T-helper 2 cell treated with Interferon-gamma antibody and Interleukin-4, amounts not matched to agents 100 ng/mL and 5 ng/mL, for 36 hours (primary cell): ENCODE measurements at places on chromosomes 5 and 9. TPM values are rescaled to one million over a fixed set of nuclear protein-coding genes. Genes with fewer than 3 reads are reported as not detected.

MARCOL gene
- not detected in 2 replicates for total RNA-seq

MPDZ gene
- total RNA-seq, result not detected in 2 replicates

PRKAA1 gene
- 61.3 and 69.3 TPM in 2 replicates for total RNA-seq

ST6GALNAC6 gene
- total RNA-seq, result 91.4 and 96.1 TPM in 2 replicates

AGTPBP1 gene
- total RNA-seq, result 29.1 TPM in 2 replicates

NRARP gene
- total RNA-seq, result 1.5 and 1.7 TPM in 2 replicates

MAN1B1 gene
- total RNA-seq, result 48.7 and 55.1 TPM in 2 replicates

KIAA0825 gene
- total RNA-seq, result 1.1 and 1.3 TPM in 2 replicates

MEGF10 gene
- not detected in 2 replicates for total RNA-seq

ERAP2 gene
- total RNA-seq, result 129 and 135 TPM in 2 replicates

COL15A1 gene
- total RNA-seq, result 0.20 and 0.23 TPM in 2 replicates

RIMOC1 gene
- 24.2 and 24.6 TPM in 2 replicates for total RNA-seq

GPR151 gene
- total RNA-seq, result not detected in 2 replicates

CAMK4 gene
- total RNA-seq, result 106 and 112 TPM in 2 replicates

STING1 gene
- total RNA-seq, result 203 and 216 TPM in 2 replicates

KIF4B gene
- 0.07 TPM in 1 of 2 replicates, not detected in the other for total RNA-seq

SPRY4 gene
- total RNA-seq, result 0.23 and 0.25 TPM in 2 replicates

CENPK gene
- total RNA-seq, result 87.3 and 90.2 TPM in 2 replicates

FTMT gene
- total RNA-seq, result not detected in 2 replicates

TRIM36 gene
- total RNA-seq, result 0.16 TPM in 1 of 2 replicates, not detected in the other

ORM2 gene
- total RNA-seq, result not detected in 2 replicates

IFNA13 gene
- total RNA-seq, result not detected in 2 replicates

LCN2 gene
- not detected in 2 replicates for total RNA-seq

GARIN3 gene
- total RNA-seq, result not detected in 2 replicates

SPAAR gene
- total RNA-seq, result not detected in 2 replicates

CYSRT1 gene
- total RNA-seq, result 0.23 and 0.27 TPM in 2 replicates

MAMDC4 gene
- total RNA-seq, result 15.4 and 18.3 TPM in 2 replicates

PROB1 gene
- 5.5 and 6.0 TPM in 2 replicates for total RNA-seq

ISL1 gene
- total RNA-seq, result not detected in 2 replicates

FOXD4 gene
- 0.23 TPM in 1 of 2 replicates, not detected in the other for total RNA-seq

PCDHA9 gene
- not detected in 2 replicates for total RNA-seq

CLK4 gene
- 25.1 and 26.9 TPM in 2 replicates for total RNA-seq

GBGT1 gene
- 5.7 and 6.7 TPM in 2 replicates for total RNA-seq

LAMC3 gene
- 0.05 and 0.07 TPM in 2 replicates for total RNA-seq

SLC4A9 gene
- total RNA-seq, result not detected in 2 replicates

GFI1B gene
- not detected in 2 replicates for total RNA-seq

KIAA1958 gene
- total RNA-seq, result 8.0 and 8.4 TPM in 2 replicates

GTF2H2 gene
- 22.3 and 22.5 TPM in 2 replicates for total RNA-seq

HARS1 gene
- 83.4 and 84.8 TPM in 2 replicates for total RNA-seq

GFPT2 gene
- total RNA-seq, result not detected in 2 replicates
